ENCODE measurements at places on chromosomes 1 and 21.

DNA sequence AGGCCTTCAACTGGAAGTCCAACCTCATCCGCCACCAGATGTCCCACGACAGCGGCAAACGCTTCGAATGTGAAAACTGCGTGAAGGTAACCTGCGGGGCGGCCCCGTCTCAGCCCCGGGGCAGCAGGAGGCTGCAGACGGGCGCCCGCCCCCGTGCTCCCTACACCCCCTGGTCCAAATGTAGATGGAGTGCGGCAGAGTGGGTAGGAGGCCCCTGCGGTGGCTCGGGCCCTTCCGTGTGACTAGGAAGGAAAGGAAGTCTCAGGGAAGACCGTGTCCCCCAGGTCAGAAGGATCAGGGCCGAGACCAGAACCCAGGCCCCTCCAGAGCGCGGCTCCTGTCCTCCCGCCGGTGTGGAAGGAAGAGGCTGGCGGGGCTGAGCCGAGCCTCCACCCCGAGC lies 49.7 kb upstream of the ARHGEF16 start:
- DNase-seq: no peak

- DNase-seq: no peak
These were observed 35.3 kb upstream of the DMRTA2 start for GRCh38 chr1:50458507-50458906.

- DNase-seq: no peak
These were observed 259.6 kb upstream of the RRP15 start for GRCh38 chr1:218025454-218025853.

DNA sequence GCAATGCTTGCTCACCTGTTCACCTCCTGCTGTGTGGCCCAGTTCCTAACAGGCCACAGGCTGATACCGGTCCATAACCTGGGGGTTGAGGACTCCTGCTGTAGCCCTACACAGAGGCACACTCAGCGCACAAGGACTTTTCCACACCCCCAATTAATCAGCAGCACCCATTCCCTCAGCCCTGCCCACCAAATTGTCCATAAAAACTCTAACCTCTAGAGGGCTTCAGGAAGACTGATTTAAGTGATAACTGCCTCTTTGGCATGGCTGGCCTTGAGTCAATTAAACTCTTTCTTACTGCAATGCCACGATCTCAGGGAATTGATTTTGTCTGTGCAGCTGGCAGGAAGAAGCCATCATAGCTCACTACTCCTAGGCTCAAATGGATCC lies 71.3 kb upstream of the MUTYH start:
- DNase-seq: no peak

- no peak for DNase-seq
These were observed 27.9 kb downstream of the OVAAL start for GRCh38 chr1:180586671-180587155.

DNA sequence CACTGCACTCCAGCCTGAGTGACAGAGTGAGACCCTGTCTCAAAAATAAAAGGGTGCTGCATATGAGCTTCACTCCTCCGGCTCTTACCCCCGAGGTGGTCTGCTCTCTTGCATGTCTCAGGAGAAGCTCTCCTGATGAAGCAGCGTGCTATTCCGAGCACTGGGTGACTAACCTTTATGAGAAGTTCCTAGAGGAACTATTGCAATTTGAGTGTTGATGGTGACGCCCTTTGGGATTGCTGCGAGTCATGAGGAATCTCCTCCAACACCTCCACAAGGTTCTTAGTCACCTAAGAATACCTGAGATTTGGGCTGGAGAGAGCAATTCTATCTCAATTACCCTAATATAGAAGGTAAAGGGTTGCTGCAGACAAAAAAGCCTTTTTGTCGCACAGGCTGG lies 40.8 kb upstream of the TINAGL1 start:
- no peak for DNase-seq

GRCh38 chr1:107871687-107872395 lies 93.1 kb downstream of the VAV3 start:
- DNase-seq: no peak

- no peak for DNase-seq
These were observed 145.9 kb downstream of the RYR2 start for GRCh38 chr1:237187842-237188241.

GRCh38 chr1:202858331-202858730 lies 30.6 kb downstream of the RABIF start:
- DNase-seq: no peak

DNA sequence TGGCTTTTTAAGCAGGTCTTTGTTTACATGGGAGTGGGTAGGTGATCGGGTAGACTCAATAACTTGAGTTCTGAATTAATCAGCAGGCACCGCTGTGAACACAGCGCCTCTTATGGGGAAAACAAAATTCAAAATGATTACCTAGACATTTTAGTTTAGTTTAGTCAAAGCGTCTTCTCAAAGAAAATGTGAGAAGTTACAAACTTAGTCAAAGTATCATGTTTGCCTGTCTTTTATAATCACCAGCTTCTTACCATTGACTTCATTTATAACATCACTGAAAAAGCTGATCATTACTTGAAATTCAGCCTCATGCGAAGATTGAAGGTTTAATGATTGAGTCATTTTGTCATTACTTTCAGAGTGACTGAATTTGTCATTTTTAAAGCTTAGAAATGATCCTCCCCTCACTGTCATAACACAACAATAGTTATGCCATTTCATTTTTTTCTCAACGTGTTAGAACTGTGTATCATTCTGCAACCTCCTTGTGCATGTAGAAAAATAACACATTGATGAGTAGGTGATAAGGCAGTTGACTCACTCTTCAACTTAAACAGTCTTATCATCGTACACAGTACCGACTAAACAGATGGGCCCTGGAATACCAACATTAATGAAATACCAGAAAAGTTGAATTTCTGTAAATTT lies 188.5 kb downstream of the NFIA start:
- DNase-seq: no peak

DNA sequence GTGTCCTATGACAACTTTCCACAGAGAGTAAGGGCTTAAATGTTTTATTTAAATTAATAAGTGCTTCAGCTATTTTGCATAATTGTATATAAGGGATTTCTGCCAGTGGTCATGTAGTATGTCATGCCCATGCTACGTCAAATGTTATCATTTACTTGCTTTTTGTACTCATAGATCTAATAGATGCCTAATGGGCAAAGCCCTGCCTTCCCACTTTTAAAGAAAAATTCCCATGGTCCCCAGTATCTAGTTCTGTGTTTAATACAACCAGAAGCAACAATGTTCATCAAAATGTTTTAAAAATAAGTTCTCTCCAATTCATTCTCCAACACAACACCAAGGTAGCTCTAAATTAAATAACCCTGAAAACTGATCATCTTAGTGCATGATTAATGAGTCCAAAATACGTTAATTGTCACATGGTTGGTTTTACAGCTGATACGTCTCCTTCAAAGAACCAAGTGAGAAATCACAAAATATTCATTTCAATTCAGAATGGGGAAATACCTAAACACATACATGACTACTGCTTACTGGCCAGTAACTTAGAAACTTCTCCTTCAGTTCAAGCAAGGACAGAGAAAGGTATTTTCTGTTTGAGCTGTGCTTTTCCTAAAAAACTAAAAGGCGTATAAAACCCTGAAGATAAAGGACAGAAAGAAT lies 49.1 kb upstream of the SDC3 start:
- DNase-seq: no peak

DNA sequence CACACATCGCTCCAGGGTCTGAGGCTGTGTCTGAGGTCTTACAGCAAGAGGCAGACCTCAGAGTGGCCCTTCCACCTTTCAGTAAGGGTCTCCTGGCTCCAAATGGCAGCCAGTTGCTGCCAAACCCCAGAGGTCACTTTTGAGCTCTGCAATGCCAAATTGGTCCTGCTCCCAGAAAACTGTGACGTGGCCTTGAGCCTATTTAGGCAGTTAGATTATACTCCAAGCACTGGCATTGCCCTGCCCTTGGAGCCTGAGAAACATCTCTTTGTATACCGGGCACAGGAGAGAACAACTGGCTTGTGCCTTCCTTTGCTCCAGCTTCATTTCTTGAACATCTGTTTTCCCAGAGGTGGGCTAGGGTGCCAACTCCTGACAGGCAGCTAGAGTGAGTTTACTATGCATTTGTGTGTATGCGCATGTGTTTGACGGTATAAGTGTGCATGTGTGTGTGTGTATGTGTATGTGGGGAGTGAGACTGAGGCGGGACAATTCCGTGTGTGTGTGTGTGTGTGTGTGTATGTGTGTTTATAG lies 134.5 kb downstream of the IER5 start:
- DNase-seq: no peak

GRCh38 chr1:57088653-57089052 lies 122.8 kb upstream of the C8B start:
- no peak for DNase-seq
